ENCODE measurements at places on chromosomes 16 and 17.

DNA sequence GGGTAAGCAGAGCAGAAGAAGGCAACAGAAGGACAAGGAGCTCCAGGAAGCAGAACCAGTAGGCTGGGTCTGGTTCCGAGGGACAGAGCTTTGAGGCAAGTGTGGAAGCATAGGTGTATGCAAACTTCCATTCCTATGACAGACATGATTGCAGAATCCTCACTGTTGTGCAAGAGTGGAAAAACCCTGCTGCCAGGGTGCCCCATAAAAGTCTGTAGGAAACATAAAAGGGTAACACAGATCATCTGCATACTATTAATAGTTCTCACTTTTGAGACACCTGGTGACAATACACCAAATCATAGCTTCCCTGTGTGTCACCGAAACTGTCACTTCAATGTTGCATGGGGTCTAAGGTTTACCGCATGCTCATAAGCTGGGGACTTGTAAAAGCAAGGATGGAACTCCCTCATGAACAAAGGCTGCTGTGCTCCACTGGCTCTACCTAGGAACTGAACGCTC lies 39.7 kb downstream of the ARHGAP17 start:
- no peak for DNase-seq

GRCh38 chr16:31143011-31143693 lies 6.7 kb downstream of the PRSS36 start:
- DNase-seq, result no peak

GRCh38 chr17:34850023-34850422 lies 111.2 kb downstream of the CCT6B start:
- no peak for DNase-seq

DNA sequence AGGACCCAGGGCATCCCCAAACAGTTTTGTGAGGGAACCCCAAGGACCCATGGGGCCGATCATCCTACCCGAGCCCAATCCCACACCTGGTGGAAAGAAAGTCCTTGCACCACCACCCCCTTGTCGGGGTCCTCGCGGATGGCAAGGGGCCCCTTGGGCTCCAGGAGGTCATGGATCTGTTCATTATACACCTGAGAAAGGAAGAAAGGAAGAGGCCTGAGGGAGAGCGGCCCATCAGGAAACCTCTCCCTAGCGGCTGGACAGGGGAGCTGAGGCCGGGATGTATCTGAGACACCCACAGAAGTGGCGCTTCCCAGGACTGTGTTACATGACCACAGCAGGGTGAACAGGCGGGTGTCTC lies 12.8 kb downstream of the KIF18B start:
- no peak for DNase-seq

GRCh38 chr16:24834459-24835335 lies 11.1 kb upstream of the SLC5A11 start:
- no peak for DNase-seq

DNA sequence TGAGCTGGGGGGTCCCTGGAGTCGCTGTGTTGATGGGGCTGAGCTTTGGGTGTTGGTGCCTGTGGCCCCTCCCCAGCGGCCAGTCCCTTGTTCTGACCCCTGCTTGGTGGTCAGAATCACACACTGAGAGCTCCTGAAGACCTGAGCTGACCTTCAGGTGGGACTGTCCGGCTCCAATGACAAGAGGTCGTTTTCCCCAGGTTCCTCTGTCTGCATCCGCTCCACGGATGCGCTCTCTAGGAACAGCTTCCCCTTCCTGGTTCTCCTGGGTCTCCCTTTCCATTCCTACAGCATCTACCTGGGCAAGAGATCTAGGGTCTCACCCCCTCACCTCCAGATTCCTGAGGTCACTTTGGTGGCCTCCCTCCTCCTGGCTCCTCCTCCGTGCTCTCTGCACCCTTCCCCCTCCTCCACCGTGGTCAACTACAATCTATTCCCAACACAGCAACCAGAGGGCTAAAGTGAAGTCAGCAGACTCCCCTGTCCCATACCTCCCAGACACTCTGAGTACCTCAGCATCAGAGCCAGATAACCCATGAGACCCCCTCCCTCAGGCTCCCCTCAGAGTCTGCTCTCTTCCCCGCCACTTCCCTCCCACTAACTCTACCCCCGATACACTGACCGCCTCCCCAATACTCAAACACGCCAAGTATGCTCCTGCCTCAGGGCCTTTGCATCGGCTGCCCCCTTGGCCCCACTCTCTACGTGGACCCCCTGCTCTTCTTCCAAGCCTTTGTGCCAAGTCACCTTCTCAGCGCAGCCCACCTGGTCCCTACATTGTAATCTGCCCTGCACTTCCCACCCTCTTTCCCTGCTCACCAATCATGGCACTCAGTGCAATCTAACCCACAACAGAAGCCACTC lies 9.0 kb upstream of the SEC14L5 start:
- no peak for DNase-seq

GRCh38 chr16:87723226-87723623 lies 42.6 kb downstream of the KLHDC4 start:
- DNase-seq, result no peak

DNA sequence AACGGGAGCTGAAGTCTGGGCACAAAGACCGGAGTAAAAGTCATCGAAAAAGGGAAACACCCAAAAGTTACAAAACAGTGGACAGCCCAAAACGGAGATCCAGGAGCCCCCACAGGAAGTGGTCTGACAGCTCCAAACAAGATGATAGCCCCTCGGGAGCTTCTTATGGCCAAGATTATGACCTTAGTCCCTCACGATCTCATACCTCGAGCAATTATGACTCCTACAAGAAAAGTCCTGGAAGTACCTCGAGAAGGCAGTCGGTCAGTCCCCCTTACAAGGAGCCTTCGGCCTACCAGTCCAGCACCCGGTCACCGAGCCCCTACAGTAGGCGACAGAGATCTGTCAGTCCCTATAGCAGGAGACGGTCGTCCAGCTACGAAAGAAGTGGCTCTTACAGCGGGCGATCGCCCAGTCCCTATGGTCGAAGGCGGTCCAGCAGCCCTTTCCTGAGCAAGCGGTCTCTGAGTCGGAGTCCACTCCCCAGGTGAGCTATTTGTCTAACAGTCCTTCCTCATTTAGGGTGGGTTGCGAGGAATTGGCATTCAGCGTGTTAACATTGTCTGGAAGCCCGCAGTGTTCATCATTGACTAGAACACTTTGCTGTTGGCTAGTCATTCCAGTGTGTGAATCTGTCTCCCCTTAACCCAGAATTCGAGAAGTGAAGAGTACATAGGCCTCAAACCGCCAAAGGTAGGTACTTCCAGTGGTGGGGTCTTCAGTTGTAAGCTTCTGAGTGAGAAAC lies 1.5 kb downstream of the CDK12 start:
- no peak for DNase-seq

GRCh38 chr17:1703063-1703462 lies 7.1 kb downstream of the TLCD2 start:
- DNase-seq, result no peak

DNA sequence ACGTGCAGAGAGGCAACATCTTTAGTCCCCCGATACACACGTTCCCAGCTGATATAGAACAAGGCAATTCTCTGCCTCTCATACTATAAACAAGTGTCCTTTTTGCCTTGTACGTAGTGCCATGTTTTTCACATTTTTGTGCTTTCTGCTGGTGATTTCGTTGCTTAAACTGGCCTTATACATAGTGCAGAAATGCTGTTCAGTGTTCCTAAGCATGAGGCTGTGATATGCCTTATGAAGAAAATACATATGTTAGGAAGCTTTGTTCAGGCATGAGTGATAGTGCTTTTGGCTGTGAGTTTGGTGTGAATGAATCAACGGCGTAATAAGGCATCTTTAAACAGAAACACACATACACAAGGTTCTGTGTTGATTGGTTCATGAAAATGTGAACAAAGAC lies 77.2 kb downstream of the KATNIP start:
- DNase-seq, result no peak

- no peak for DNase-seq
Measured at GRCh38 chr17:14304773-14305517, 4.1 kb downstream of the HS3ST3B1 start.

GRCh38 chr16:31253642-31254045 lies 6.1 kb upstream of the ITGAM start:
- peak; percentile 36 for DNase-seq

- DNase-seq, result no peak
Measured at GRCh38 chr17:18141210-18141803, 32.8 kb downstream of the MYO15A start.

DNA sequence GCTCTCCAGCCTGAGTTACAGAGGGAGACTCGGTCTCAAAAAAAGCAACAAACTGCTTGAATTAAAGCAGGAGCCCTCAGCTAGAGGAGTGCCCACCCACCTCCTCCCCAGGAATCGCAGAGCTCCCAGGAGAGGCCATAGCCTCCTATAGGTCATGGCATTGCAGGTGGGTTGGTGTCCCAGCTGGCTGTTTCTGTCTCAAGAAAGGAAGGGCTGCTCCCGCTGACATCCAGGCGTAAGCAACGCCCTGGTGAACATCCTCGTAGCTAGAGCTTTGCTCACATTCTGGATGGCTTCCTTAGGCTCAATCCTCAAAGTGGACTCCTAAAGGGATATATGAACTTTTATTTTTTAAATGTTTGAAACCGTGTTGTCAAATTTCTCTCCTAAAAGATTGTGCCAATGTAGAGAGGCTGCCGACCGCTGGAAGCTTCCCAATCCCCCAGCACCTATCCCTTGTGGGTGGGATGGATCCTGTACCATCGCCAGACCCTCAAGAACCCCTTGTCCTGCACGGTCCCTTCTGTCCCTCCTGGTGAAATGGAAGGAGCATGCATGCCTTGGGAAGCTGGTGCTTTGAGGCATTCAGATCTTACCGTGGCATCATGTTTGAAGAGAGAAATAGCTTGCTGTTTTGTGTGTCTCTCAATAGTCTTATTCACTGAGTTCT lies 5.9 kb downstream of the NLRC5 start:
- no peak for DNase-seq

- no peak for DNase-seq
Measured at GRCh38 chr17:72594248-72594647, 473.4 kb downstream of the SOX9 start.

DNA sequence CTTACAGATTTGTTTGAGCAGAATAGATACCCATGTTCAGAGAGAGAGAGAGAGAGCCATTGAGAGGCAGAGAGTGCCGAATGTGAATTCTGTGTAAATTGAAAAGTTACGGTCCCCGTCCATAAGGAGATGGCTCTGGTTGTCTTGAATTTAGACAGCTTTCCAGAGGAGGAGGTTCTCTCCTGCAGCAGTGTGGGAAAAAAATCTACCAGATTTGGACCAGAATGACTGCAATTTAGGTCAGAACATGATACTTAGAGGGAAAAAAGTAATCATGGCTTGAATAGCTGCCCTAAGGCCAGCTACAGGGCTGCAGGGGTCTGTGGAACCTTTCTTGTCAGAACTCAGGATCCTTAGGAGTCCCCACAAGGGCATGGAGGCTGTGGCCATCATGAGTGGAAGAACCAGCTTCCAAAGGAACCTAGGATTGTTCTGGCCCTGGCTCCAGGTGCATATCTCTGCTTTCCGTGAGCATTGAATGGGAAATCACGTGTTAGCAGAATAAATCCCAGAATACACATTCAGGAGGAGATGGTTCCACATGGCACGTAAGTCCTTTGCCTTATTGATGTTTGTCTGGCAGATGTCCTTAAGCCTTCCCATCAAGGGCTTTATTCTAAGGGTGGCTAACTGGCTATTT lies 13.0 kb downstream of the PITPNC1 start:
- DNase-seq, result no peak

- DNase-seq, result no peak
Measured at GRCh38 chr16:86581458-86581857, 3.1 kb downstream of the FOXL1 start.

DNA sequence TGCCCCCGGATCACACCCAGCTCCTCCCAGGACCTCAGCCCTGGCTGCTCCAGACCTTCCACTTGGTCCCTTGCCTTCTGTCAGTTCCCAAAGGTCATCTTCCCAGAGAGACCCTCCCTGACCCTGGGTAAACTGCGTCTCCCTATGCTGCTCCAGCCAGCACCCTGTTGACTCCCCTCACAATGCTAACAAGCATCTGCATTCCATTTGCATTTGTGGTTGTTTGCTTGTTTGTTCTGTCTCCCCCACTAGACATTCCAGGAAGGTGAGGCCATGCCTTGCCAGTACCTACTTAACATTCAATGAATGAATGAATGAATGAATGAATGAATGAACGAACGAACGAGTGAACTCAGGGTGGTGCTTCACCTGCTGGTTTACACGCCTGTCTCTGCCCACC lies 171.2 kb downstream of the WSCD1 start:
- no peak for DNase-seq

- DNase-seq, result no peak
Measured at GRCh38 chr17:73359352-73359751, 47.6 kb upstream of the CDC42EP4 start.

DNA sequence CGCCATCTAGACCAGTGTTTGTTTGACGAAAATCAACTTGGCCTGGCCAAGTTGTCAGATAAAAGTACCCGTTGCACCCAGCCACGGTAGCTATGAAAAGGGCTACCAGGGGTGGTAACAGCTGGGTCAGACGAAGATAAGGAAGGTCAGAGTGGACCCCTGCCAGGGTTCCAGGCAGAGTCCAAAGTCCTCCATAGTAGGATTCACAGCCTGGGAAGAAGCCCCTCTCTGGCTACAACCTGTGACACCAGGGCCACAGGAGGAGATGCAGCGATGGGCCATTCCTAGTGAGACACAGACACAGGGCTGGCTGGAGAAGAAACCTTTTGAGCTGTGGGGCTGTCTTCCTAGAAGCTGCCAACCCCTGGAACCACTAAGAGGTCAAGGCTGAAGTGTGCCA lies 39.3 kb downstream of the MEAK7 start:
- DNase-seq, result no peak

GRCh38 chr17:12977008-12977751 lies 40.6 kb downstream of the ELAC2 start:
- no peak for DNase-seq

GRCh38 chr17:78449983-78450595 lies 71.6 kb downstream of the PGS1 start:
- DNase-seq, result no peak

DNA sequence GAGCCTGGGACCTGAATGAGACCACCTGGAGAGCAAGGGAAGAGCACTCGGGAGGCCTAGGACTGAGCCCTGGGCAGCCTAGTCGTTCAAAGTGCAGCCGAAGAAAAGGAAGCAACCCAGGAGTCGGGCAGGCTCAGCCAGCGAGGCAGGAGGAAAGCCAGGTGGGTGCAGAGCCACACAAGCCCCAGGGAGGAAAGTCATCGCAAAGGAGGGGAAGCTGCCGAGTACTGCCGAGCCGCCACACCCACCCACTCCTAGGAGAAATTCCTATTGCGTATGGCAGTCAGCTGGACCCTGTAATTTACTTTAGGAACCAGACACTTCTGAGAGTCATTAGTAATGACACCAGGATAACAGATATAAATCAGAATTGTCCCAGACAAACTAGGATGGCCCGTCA lies 187.6 kb downstream of the KATNIP start:
- DNase-seq, result no peak

GRCh38 chr16:84115919-84116719 lies 623 bp downstream of the MBTPS1 start:
- no peak for DNase-seq

DNA sequence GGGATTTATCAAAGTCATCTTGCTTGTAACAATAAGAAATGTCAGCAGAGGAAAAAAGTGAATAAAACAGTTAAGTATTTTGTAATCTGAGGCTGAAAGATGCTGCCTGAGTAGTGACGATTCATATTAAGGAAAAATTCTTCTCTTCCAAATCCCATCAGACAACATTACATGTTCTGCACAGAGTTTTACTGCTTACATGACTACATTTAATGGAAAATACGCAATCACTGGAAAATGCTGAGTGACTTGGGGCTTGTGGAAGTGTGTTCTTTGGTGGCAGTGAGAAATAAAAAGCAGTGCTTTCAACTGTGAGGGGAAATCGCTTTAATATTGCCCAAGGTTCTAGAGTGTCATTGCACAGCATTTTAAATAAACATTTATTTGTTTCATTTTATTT lies 1025.2 kb upstream of the GOT2 start:
- DNase-seq, result no peak

Measured in stimulated activated CD4-positive, alpha-beta T cell treated with anti-CD3 and anti-CD28 coated beads, Interleukin-4, amount 100 ng/mL, for 48 hours (primary cell).